ENCODE measurements at places on chromosomes 6 and 20.

DNA sequence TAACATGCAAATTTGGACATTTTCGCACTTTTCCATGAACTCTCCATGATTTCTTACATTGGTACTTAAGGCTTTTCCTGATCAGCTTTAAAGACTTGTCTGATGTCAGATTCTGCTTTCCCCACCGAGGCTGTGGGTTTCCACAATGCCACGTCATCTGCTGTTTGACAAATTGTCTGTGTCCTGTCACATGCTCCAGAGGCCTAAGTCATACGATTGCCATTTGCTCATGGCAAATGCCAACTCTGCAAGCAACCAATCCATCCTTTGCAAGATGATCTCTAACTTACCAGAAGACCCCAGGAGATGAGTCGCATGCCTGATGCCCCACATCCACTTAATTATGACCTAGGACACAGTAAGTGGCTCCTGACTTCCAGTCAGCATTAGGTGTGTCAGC, 556.5 kb downstream of the BMP2 start:
- DNase-seq: no peak

GRCh38 chr6:131694832-131695426, 6.3 kb downstream of the OR2A4 start:
- DNase-seq: no peak

GRCh38 chr20:11372876-11373790, 544.6 kb upstream of the BTBD3 start:
- DNase-seq: no peak

DNA sequence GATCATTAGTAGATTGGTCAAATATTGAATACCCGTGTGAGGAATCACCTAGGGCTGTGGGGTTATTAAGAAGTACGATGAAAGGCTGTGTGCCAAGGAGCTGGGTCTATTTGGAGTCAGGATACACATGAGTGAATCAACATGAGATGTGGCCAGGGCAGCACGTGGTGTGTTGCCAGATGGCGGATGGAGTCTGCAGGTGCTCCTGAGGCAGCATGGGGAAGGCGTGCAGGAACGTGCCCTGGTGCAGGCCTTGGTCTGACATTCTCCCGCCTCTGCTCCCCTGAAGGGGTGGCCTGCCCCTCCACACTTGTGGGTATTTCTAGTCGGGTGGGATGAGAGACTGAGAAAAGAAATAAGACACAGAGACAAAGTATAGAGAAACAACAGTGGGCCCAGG, 39.0 kb upstream of the SLC22A1 start:
- DNase-seq: no peak

- DNase-seq: no peak
Measured at GRCh38 chr20:36082315-36082915, 72.1 kb upstream of the EPB41L1 start.

DNA sequence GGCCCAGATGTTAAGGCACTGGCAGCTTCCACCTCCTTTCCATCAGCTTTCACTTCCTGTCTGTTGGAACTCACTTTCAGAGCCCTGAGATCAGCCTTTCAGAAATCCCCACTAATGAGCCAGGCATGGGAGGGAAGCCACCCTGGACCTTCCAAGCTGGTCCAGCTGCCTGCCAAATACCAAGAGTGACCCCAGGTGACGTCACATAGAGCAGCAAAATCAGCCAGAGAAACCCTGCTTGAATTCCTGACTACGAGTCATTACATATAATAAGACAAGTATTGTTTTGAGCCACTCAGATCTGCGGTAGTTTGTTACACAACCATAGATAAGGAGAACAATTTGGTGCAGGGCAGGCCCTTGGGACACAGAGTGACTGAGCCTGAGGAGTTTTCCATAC, 556.0 kb upstream of the JAG1 start:
- no peak for DNase-seq

- DNase-seq: no peak
Measured at GRCh38 chr6:33980176-33981175, 165.4 kb downstream of the GRM4 start.

DNA sequence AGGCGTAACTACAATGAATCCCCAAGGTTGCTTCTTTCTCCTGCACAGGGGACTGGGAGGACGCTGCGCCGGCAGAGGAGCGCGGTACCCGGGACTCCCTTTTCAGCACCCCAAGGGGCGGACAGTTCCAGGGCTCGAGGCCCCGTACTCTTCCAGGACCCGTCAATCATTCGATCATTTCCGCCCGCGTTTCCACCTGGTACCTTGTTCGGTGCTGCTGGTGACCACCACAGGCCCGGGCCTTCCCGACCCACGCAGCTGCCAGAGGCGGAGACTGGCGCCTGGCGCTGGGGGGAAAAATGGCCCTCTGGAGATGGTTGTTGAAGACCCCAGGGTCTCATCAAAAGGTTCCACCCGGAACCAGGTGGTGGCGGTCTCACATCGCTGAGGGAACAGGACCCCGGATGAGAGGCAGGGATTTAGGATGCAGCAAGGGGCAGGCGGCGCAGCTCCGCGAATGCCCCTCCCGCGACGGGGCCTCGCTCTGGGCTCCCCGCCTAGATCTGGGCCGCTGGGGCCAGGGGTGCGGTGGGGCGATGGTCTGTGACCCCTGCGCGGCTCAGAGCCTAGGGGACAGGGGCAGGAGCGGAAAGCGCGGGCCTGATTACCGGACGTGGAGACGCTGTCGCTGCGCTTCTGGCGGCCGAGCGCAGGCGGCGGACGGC, 744 bp downstream of the VSX1 start:
- DNase-seq: no peak

DNA sequence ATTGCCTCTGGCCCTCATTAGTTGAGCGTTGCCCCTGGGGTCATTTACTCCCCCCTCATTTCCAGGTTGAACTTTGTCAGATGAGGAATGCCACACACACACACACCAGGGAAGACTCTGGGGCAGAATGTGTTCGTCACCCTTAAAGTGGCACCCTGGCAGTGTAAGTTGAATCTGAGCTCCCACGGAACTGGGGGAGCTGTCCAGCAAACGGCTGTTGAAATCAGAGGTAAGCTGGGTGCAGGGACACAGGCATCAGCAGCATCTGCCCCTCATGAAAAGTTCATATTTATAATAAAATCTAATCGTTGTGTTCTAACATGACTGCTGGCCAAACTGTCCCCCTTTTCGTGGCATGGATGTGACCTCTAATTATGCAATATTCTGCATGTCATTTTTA, 4.3 kb upstream of the MC3R start:
- no peak for DNase-seq

DNA sequence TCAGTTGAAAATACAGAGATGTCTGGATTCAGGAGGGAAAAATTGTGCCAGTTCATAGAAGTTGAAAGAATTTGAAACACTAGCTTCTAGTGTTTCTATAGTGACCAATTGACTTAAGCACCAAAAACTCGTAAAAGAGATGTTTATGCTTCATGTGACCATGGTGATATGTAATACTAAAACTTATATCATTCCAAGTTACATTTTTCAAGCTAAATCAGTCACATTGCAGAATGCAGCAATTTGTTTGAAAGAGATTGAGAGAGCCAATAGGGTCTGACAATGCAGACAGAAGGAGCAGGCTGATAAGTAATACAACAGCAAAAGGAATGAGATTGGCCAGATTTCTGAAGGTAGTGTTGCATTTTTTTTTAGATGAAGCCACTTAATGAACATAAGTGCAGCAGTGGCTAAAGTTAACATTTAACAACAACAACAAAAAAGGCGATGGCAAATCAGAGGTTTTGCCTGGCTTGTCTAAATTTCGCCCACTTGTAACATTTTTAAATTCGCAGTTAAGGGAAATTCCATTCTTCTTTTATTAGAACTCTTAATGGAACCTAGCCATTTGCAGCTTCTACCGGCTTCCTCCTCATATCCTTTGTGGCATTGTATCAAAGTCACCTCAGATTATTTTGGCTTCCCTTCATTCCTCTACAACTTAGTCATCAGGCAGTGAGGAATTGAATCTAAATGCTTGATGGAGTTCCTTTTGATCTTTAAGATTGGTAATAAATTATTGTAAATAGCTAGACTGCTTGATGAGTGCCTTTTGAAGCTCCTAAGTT, 484.0 kb upstream of the SOX4 start:
- no peak for DNase-seq

- no peak for DNase-seq
Measured at GRCh38 chr6:958488-958887, 265.5 kb upstream of the EXOC2 start.

DNA sequence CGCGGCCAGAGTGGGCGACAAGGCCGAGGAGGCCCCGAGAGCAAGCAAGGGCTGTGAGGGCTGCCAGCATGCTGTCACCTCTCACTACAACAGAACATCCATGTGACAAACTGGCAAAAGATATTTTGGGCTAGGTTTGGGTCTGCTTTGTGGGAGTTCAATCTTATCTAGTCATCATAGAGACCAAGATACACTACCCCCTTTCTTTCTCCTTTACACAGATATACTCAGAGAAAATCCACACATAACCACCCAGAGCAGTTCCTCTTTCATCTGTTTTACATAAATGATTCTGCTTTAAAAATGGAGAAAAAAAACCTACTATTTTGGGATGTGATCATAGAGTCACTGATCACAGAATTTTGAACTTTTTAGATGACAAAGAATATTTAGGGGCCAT, 16.8 kb downstream of the SOX4 start:
- no peak for DNase-seq

DNA sequence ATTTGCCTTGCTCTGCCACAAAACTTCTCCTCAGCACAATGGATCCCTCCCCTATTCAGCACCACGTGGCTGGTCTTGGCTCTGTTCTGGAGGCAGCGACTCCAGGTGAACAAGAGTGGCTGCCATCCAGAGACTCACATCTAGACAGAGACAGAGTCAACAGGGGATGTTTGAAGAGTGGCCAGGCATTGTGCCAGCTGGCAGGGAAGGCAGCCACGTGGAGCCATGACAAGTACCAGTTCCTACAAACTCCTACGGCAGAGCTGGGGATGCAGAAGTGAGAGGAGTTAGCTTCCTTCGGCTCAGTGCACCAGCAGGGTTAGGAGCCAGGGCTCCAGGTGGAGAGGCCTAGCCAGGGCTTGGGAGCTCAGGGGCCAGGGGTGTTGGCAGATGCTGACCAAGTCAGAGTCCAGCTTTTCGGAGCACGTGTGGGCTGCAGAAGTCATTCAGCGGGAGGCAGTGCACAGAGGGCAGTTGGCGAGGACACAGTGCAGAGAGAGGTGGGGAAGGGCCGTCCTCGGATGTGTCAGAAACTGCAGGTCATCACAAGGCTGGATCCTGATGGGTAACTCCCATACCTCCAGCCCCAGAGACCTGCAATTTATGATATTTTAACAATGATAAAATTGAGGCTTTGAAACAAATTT, 171.7 kb upstream of the PDE10A start:
- no peak for DNase-seq

DNA sequence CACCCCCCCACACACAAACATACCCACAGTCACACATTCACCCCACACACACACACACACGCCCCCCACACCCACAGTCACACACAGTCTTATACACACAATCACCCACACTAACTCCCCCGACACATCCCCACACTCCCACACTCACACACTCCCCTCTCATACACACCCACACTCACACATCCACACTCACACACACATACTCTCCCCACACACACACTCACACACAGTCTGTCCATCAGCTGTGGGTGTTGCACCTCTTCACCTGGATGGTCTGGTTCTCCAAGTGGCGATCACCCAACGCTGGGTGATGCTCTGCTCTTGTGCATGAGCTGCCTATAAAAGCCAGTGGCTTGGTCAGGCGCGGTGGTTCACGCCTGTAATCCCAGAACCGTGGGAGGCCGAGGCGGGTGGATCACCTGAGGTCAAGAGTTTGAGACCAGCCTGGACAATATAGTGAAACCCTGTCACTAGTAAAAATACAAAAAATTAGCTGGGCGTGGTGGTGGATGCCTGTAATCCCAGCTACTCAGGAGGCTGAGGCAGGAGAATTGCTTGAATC, 158.9 kb downstream of the SMOC2 start:
- no peak for DNase-seq

DNA sequence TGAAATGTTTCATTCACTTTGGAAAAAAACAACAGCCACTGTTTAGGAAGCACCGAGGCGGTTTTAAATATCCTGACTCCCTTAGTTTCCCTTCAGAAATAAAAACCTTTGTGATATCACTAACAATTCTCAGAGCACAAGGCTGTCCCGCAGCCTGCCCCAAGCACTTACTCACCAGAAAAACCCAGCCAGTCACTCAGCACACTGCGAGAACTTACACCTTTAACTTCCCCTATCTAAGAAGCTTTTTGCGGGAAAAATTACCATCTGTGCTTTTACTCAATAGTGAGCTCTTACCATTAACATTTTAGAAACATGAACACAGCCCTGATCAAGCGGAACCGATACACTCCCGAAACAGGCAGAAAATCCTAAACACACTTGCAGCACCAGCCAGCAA, 9.3 kb downstream of the ZBTB46 start:
- no peak for DNase-seq

- DNase-seq: no peak
Measured at GRCh38 chr6:17633465-17634188, 33.5 kb downstream of the FAM8A1 start.

DNA sequence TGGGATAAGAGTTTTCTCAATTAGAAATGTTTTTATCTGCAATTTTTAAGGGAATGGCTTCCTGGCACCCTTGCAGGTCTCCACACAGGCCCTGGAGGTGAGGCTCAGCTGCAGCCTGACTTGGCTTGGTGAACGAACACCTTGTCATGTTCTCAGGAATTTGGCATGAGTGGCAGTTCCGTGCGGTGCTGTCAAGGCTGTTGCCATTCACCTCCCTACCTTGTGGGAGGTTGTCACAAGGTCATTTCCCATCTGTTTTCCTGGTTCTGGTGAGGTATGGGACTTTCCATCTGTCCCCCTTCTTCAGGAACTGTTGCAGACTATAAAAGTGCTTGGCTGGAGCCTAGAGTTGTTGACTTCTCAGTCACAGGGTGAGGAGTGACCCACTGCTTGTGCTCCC, 82.9 kb downstream of the ELOVL4 start:
- DNase-seq: no peak

DNA sequence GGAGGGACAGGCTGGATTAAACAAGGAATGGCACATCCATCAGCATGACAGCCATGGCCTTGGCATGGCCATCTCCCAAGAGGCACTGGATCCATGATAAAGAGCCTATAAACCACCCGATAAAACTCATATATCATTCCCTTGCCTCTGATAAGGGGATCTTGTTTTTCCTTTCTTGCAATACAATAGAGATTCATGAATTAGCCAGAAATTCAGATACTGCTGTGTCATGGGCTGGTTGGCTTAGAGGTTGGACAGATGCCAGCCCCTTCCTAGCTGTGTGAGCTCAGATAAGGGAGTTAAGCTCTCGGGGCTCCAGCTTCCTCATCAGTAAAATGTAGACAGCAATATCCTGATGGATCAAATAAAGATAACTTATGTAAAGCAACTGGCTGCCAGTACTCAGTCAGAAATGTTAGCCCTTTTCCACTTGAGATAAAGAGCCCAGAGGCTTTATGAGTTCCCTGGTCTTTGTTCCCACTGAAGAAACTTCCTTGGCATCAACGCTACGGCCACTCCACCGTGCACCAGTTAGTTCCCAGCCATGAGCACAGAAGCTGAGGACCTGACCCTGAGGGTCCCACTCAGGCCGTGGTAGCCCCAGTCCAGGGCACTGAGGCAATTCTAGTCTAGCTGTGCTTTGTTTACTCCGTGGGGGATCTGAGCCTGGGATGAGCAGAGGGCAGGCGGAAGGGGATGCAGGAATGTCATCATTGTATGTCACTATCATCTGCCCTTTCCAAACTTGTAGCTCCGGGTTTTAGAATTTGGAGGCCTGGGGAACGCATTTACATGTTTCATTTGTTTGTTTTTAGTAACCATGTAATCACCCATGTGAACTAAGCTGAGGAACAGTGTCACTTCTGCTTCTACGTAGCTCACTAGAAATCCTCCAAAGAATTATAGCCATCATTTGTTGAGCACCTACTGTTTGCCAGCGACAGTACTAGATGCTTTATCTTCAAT, 67.2 kb upstream of the TBC1D7 start:
- no peak for DNase-seq
